ENCODE measurements at places on chromosomes 1 and 21. TPM values are rescaled to one million over a fixed set of nuclear protein-coding genes. Genes with fewer than 3 reads are reported as not detected.

- no peaks in the 10 kb centered on the region for H3K36me3 ChIP-seq
- no peaks in the 10 kb centered on the region for H3K27me3 ChIP-seq
- no peak for DNase-seq
- H3K4me3 ChIP-seq, result no peak overlapping the region
These were observed 77.6 kb upstream of the DNAH14 start for GRCh38 chr1:224851848-224852261.

The GJB3 gene
- total RNA-seq, result not detected

DNA sequence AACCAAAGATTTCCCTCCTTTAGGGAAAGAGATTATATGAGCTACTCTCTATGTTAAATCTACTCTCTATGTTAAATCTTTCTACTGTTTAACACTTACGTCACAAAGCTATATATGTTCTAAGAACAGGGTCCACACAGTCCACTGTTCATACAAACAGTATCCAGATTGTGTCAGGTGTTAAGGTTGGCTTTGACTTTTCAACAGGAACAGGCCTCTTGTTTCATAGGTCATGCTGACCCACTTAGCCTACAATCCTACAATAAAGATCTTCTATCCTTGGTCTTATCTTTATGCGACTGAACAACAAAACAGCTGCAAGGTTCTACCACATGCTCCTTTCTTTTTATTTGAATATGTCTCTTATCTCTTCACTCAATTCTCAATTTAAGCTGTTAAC, 134.9 kb downstream of the LTN1 start:
- no peak overlapping the region for H3K4me3 ChIP-seq
- no peaks in the 10 kb centered on the region for H3K4me1 ChIP-seq
- no peaks in the 10 kb centered on the region for H3K27me3 ChIP-seq
- no peaks in the 10 kb centered on the region for H3K36me3 ChIP-seq
- H3K27ac ChIP-seq, result no peak overlapping the region

- H3K36me3 ChIP-seq, result peaks cover 49% of the 10 kb centered on the region
- peaks cover 96% of the 10 kb centered on the region for H3K4me1 ChIP-seq
- peak overlapping the region; percentile 4 for H3K4me3 ChIP-seq
- peak overlapping the region; percentile 96 for H3K27ac ChIP-seq
- DNase-seq, result no peak
These were observed 16.2 kb downstream of the CD247 start for GRCh38 chr1:167502192-167502551.

The PTPRF gene
- not detected for total RNA-seq

The PTGFRN gene
- 1.00 TPM for total RNA-seq

DNA sequence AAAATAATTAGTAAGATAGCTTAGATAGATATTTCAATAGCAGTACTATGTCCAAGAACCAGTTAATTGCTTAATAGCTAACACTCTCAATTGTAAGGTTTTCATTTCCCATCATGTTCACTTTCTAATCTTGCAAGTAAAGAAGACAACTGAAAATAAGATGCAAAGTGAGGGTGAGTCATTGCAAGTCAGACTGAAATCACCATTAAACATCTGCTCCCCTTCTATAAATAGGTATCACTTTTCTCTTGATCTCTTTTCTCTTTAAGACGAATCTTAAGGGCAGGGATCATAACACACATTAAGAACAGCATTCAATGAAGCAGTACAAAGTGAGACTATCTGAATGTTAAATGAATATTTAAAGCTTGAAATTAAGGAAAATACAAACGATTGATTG, 40.4 kb downstream of the UBR4 start:
- no peak for DNase-seq
- no peak overlapping the region for H3K27ac ChIP-seq
- no peak overlapping the region for H3K4me3 ChIP-seq
- no peaks in the 10 kb centered on the region for H3K4me1 ChIP-seq
- H3K36me3 ChIP-seq, result peaks cover 55% of the 10 kb centered on the region
- no peaks in the 10 kb centered on the region for H3K27me3 ChIP-seq

GRCh38 chr1:198246337-198246736, 89.5 kb downstream of the NEK7 start:
- no peaks in the 10 kb centered on the region for H3K4me1 ChIP-seq
- H3K27me3 ChIP-seq, result no peaks in the 10 kb centered on the region
- H3K4me3 ChIP-seq, result no peak overlapping the region
- DNase-seq, result no peak
- no peaks in the 10 kb centered on the region for H3K36me3 ChIP-seq

The OR2T35 gene
- total RNA-seq, result not detected

The KPRP gene
- total RNA-seq, result not detected

DNA sequence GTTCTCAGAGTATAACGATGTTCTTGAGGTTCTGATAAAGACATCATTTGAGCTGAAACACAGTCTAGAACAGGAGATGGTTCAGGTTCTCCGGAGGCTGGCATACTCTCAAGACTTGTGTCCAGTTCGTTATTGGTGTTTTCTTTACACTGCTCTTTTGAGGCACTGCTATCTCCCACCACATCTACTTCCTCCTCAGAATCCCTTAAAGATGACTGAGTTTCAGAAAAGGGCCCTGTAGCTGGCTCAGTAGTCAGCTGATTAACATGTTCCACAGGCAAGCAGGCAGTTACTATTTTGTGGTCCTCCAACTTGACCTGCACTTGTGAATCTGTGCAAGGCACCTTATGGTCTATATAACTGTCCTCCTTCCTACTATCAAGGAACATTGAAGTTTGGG, 50.2 kb downstream of the ZZZ3 start:
- no peak overlapping the region for H3K4me3 ChIP-seq
- H3K36me3 ChIP-seq, result peaks cover 13% of the 10 kb centered on the region
- DNase-seq, result no peak
- H3K4me1 ChIP-seq, result no peaks in the 10 kb centered on the region

DNA sequence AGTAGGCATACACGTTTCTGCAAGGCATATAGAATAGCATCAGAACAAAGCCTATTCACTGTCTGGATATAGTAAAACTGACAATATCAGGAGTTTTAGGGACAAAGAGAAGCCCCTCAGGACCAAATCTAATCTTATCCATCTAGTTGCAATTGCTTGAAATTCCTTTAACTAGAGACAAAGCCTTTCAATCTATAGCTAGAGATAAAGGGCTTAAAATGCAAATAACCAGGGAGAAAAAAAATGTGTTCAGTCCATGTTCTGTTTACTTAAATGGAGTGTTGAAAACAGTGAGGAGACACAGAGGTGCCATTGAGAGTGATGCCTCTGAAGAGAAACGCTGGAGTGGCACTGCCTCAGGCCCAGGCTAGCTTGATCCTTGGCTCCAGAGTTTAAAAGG, 286.1 kb downstream of the DPYD start:
- no peaks in the 10 kb centered on the region for H3K4me1 ChIP-seq
- no peaks in the 10 kb centered on the region for H3K27me3 ChIP-seq
- H3K27ac ChIP-seq, result no peak overlapping the region
- no peak for DNase-seq
- H3K36me3 ChIP-seq, result no peaks in the 10 kb centered on the region
- no peak overlapping the region for H3K4me3 ChIP-seq

GRCh38 chr1:15696956-15697521, 12.9 kb downstream of the PLEKHM2 start:
- no peaks in the 10 kb centered on the region for H3K27me3 ChIP-seq
- no peaks in the 10 kb centered on the region for H3K36me3 ChIP-seq
- peak overlapping the region; percentile 72 for H3K27ac ChIP-seq
- DNase-seq, result peak; percentile 28

DNA sequence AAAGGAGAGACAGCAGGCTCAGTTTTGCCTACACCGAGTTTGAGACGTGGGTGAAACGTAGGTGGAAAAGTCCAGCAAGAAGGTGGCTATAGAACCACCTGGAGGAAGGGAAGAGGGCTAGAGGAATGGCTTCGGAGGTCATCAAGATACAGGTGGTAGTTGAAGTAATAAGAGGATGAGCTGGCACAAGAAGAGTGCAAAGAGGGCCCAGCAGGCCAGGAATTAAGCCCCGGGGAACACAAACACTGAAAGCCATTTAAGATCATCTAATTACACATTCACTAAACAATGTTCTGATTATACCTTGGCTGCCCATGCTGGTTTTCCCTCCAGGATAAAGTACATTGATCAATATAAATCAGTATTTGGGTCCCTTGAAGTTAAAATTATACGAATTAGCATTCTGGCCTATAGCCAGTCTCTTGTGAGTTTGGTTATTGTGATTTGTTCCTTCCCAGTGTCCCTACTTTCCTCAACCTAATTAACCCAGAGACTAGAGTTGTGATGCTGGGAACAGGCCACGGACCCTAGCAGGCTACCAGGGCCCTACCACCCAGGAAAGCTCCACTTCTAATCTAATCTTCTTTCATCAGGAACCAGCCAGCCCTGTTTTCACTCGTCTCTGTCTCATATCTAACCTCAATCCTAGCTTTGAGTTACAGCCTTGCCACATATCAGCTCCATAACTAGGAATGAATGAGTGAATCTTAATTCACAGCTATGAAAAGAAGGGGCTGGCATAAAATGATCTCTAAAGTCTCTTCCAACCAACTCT, 26.4 kb upstream of the PPP1R15B start:
- no peak overlapping the region for H3K27ac ChIP-seq
- no peak overlapping the region for H3K4me3 ChIP-seq
- no peaks in the 10 kb centered on the region for H3K36me3 ChIP-seq
- H3K4me1 ChIP-seq, result no peaks in the 10 kb centered on the region
- no peak for DNase-seq
- no peaks in the 10 kb centered on the region for H3K27me3 ChIP-seq

All from naive thymus-derived CD4-positive, alpha-beta T cell (primary cell).